Lung (tissue), 17 donors: ENCODE measurements at places on chromosomes 4 and X.
A peak's percentile ranks its signal among the peaks of the same experiment; 100 is the strongest.

GRCh38 chrX:13001961-13002671 lies 27.2 kb downstream of the TMSB4X start:
- no peak for DNase-seq

DNA sequence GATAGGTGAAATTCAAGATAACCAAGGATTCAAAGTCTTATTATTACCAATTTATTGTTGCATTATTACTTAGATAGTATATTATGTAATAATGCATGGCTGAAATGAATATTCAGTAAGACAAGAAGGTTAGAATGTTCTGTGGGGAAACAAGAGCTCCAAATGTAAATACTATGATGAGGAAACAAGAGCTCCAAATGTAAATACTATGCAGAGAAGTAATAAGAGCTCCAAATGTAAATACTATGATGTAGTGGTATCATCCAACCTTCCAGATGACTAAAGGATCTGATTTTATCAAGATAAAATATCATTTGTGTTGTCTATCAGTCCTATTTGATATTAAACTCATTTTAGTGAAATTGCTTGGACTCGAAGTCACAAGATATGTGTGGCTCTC lies 82.2 kb upstream of the PCDH18 start:
- no peak for DNase-seq

- peak; percentile 53 for DNase-seq
Observed at GRCh38 chr4:74228691-74229640, 71.0 kb downstream of the MTHFD2L start.

DNA sequence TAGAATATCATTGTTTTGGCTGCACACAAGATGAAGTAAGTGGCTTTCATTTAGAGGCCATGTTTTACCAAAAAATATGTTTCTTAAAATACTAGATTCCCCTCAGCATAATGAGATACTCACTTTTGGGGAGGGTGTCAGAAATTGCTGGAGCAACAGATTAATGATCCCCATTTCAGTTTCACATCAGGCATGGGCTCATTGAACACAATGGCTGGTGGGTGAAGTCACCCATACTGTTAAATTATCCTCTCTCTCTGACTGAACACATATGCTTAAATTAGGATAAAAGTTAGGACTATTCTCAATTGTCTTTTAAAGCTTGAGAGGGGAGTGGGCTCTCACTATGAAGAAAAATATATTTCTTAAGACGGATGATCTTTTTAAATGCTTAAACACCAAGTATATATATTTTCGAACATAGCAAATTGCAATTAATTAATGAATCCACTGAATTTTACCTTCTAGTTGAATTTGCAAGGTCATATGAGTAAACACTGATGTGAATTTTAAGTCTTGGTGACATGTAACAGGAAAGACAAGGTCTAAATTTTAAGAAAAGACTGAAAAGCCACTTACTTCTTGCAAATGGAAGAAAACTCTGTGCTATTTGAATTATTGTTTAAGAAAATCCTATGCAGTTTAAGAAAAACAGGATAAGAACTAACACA lies 2.5 kb downstream of the GPM6A start:
- DNase-seq = no peak

DNA sequence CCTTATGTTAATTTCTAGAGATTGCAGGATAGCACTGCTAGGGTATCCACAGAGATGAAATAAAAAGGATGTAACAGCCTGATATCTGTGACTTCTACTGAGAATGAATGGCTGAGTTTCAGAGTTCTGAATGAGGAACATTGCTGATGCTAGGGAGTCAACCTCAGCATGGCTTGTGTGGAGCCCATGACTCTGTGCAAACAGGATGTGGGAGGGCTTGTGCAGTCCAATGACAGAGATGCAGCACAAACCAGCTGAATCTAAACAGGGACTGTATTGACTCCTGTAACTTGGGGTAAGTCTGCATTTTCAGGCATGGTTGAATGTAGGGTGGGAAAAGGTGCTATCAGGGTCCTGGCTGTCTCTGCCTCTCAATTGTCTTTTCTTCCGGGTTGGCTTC lies 5.3 kb upstream of the RASL11B start:
- DNase-seq = no peak

DNA sequence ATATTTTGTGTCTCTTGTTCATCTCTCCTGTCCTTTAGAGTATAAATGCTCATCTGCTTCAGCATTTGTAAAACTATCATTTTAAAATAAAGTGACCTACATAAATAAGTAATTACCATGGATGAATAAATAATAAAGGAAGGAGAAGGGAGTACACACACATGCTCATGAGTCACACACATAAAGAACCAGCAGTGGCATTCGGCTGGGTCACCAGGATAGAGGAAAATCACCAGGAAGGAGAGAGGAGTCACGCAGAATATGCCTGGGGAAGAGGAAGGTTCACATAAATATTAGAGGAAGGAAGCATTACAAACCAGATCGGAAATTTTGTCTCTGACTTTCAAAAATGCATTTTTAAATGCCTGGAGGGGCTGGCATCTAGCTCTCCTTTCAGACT lies 38.5 kb upstream of the MED14 start:
- no peak for DNase-seq

- DNase-seq = no peak
Observed at GRCh38 chr4:47075262-47075661, 43.9 kb downstream of the GABRB1 start.

DNA sequence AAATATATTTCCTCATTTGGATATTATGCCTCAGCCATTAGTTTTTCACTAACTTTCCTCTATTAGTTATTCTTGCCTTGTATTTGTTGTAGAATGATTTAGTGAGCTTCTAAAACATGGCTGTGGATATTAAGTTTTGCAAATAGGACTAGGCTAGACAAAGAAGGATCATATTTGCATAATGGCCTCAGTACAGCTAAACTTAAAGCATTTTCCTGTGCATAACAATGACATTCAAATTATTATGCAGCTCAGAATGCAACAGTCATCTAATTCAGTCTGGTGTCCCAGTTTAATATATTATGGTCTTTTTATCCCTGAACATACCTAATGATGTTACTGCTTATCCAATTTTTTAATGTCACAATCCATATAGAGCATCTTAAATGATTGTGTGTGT lies 155.3 kb upstream of the DDIT4L start:
- no peak for DNase-seq

DNA sequence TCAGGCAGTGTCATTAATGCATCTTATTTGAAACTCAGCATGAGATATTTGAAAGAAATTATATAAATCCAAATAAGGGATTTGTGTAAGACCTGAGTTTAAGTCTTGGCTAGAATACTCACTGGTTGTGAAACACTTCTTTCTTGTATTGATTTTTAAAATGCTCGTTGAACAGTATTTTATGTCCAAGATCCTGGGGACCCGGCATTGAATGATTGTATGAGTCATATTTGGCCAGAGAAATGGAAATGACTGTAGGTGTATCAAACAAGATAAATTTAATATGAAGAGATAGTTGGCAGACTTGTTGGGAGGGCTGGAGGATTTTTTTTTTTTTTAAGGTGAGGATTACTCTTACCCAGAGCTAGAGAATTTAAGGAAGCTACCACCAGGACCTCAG lies 606.1 kb upstream of the CPEB2 start:
- DNase-seq = no peak

- no peak for DNase-seq
Observed at GRCh38 chr4:87152310-87153041, 67.9 kb downstream of the KLHL8 start.

GRCh38 chr4:128384765-128385598 lies 97.4 kb upstream of the PGRMC2 start:
- no peak for DNase-seq

DNA sequence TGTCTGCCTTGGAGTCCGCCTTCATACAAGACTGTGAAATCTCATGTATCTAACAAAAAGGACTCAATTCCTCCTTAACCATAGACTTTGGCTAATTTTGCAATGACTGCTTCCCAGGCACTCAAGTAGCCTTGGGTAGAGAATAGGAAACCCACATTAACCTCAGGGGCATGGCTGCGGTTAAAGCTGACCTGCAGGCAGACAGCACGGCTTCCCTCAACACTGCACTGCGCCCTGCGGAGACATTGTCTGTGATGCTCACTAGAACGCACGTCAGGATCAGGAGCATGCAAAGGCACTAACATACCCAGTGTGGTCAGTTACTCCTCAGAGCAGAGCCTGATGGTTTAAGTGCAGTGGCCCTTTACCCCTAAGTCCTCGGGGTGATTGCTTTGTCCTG lies 10.3 kb upstream of the GPR143 start:
- no peak for DNase-seq
